Activated CD4-positive, alpha-beta T cell treated with anti-CD3 and anti-CD28 coated beads, Interleukin-2, amount 50 U/mL, for 1 hour (primary cell): ENCODE measurements at places on chromosomes 4 and X.

- DNase-seq: no peak
These were observed 43.7 kb upstream of the MED14 start for GRCh38 chrX:40778861-40779575.

DNA sequence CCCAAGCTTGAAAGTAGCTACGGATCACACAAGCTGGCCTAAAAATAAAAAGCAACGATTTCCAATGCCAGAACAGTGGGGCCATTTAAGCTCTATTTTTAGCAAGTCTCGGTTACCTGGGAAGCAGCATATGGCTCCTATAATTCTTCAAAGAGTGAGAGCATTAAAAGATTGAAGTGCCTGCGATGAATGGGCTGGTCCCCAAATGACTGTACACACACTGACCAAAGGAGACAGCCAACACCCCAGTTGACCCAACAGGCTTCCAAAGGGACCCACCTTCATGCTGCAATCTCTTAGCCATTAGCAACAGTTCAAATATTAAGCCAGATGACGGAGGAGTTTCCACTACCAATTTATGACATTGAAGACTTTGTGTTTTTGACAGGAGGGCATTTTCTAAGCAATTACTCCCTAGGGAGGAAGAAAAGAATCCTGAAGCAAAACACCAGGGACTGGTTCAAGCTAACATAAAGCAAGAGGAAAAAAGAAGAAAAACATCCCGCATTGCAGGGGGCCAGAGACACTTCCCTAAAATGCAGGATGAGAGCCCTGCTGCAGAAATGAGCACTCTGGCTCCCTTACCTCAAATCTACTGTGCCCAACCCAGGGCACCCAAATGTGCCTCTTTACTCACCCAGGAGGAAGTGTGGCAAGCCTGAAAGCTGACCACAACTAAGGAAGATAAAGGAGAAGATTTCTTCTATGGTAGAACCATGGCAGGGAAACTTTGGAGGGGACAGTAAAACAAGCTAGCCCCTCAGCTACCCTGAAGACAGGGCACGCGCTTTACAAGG lies 21.6 kb downstream of the SH3KBP1 start:
- DNase-seq: no peak

- no peak for DNase-seq
These were observed 149.0 kb downstream of the FAM13A start for GRCh38 chr4:88908003-88908402.

GRCh38 chr4:64465263-64465662 lies 56.0 kb upstream of the TECRL start:
- DNase-seq: no peak

- no peak for DNase-seq
These were observed 116.4 kb downstream of the LARP7 start for GRCh38 chr4:112753333-112753732.

- DNase-seq: no peak
These were observed 663.4 kb upstream of the LCORL start for GRCh38 chr4:18684932-18685331.

GRCh38 chr4:55571806-55572205 lies 20.2 kb downstream of the PDCL2 start:
- no peak for DNase-seq

DNA sequence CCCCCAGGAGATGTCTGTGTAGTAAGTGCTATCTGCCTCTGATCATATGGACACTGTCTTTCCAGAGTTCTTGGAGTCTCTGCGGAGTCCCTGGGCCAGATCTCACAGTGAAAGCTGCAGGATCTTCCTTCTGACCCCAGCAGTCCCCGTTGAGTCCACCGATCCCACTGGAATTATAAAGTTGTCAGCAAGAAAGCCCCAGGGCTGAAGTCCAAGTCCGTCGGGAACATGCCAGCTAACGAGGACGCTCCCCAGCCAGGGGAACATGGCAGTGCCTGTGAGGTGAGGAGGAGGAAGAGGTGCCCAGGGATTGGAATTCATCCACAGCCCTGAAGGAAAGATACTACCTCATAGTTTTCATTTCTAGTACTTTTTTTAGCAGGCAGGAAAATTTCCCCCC lies 9.3 kb downstream of the ZNF81 start:
- no peak for DNase-seq

DNA sequence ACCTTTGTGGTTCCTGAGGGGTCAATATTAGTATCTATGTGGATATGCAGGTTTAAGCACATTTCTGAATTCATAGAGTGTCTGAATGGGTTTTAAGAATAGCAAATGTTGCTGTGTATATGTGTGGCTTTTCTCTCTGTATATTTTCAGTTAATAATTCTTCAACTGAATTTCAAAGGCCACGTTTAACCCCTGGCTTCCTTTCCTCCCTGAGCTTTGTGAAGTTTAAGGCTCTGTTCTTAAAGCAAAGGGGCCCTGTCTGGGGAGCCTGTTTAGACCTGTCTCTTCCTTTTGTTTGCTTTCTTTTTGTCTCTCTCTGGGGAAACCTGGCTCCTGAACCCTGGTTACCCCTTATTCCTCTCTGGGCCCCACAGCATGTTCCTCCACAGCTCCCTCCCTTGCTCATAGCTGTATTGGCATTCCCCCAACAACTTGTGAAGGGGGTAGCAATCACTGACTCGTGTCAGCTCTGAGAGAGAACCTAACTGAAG lies 139.1 kb downstream of the COL4A6 start:
- no peak for DNase-seq

- no peak for DNase-seq
These were observed 87.3 kb downstream of the LCORL start for GRCh38 chr4:17934286-17934685.

DNA sequence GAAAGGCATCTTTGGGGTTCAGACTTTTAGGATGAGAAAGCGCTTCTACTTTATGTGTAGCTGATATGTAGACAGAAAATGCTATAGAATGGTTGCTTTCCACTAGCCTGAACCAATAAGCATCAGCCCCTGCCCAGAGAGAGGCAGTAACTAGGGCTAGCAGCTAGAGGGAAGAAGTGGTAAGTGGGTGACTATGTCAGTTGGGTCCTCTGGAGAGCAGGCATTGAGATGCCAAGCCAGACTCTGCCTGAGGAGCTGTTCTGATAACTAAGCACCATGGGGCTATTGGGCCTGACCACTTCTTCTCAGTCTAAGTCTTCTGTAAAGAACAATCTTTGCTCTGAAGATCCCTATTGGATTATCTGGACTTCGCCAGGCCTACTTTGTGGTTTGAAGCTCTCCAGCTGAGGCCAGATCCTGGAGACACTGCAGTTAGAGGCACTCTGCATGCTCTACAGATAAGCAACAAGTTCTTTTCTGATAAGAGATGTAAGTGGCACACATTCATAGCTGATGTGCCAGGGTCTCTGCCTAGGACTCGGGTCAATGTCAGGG lies 146.1 kb downstream of the RBM46 start:
- no peak for DNase-seq

GRCh38 chr4:141102367-141102766 lies 30.9 kb downstream of the RNF150 start:
- DNase-seq: no peak

DNA sequence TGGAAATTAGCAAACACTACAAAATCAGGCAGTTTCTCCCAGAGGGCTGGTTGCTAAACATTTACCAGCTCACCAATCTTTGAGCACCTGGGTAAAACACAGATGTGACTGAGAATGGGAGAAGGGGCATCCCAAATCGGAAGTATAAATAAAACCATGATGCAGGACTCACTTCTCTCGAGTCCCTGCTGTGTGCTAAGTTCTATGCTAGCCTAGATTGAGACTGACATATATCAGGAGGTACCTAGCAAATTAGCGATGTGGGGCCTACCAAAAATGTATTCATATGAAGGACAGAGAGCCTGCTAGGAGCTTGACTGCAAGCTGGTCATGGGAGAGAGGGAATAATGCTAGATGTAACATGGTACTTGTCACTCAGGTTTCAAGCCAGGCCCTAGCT lies 171.9 kb upstream of the PGRMC2 start:
- no peak for DNase-seq

DNA sequence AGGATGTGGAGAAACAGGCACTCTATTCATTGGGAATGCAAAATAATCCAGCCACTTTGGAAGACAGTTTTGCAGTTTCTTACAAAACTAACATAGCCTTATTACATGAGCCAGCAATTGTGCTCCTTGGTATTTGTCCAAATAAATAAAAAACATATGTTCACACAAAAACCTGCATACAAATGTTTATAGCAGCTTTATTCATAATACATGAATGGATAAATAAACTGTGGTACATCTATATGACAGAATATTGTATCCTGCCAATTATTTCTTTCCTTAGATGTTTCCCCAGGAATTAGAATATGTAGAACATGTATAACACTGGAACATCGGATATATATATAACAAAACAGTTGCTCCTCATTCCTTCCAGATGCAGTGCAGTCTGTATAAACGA lies 57.7 kb upstream of the VEGFC start:
- DNase-seq: no peak

DNA sequence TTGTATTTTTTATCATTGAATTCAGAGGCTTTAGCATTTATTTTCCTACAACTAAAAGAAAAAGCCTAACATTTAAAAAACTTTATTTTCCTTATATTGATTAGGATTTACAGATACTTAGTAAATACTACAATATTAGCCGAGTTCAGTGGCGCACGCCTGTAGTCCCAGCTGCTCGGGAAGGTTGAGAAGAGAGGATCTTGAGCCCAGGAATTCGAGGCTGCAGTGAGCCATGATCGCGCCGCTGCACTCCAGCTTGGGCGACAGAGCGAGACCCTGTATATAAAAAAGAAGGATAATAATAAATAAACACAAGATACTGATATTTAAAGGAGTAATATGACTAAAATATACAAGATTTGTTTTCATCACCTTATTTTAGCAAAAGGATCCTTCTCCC lies 681 bp upstream of the UPF3B start:
- DNase-seq: no peak

DNA sequence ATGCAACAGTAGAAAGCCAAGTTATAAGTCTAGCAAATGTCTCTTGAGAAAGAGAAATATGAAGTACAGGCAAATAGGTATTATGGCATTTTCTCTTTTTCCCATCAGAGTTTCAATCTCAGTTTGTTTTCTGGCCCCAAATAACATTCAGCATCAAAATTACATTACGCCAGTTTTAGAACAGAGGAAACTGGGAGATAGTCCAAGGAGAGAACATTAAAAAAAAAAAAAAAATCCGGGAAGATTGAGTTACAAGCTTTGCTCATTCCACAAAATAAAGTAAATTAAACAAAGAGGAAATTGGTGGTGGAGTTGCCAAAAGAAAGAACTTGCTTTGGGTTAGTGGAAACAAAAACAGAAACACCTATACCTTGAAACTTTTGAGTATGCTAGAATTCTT lies 50.4 kb upstream of the IL13RA2 start:
- DNase-seq: no peak

DNA sequence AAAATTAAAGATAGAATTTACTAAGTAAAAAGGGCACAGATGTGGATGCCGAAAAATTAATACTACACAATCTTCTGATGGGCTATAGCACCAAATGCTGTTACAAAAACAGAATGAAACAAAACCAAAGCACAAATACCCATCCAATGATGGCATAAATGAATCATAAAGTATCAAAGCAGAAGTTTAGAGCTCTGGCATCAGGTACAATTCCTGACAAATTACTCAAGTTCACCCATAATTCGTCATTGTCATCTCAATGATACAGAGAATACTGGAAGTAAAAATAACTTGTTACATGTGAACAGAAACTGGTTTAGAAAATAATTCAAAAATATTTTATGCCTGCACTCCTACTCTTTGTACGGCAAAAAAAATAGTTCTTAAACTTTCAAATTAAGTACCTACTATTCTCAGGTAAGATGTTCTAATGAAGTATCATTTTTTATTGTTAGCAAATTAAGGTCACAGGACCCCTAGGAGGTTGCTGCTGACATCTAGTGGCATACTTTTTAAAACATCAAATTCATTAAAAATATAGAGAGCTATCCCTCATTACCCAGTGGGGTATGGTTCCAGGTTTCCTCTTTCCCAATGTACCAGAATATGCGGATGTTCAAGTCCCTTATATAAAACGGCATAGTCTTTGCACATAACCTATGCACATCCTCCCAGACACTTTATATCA lies 126.1 kb downstream of the INPP4B start:
- DNase-seq: no peak

DNA sequence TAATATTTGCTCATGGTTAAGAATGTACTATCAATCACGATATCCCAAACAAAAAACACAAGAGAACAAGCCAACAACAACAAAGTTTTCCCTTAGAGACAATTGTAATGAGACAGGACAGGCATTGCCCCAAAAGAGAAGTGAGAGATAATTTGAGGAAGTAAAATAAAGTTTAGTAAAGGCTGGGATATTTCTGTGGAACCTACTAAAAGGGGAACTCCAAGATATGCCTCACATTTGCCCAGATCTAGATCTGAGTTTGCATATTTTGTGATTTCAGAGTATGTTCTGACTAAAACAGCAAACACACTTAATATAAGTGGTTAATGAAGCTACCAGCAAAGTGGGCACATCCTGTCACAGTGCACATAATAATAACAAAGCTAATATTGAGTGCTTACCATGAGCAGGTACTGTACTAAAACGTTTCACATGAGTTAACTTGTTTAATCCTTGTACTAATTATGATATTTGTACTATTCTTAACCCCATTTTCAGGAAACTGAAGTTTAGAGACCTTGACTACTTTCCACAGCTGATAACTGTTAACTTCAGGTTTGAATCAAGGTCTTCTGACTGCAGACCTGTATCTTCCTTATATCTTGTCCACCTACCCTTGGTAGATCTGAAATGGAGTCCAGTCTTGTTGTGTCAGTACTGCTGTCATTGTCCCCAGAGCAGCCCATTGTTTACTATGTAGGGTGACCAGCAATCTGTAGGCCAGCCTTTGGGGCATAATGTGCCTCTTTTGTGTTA lies 26.0 kb upstream of the BMP2K start:
- no peak for DNase-seq

DNA sequence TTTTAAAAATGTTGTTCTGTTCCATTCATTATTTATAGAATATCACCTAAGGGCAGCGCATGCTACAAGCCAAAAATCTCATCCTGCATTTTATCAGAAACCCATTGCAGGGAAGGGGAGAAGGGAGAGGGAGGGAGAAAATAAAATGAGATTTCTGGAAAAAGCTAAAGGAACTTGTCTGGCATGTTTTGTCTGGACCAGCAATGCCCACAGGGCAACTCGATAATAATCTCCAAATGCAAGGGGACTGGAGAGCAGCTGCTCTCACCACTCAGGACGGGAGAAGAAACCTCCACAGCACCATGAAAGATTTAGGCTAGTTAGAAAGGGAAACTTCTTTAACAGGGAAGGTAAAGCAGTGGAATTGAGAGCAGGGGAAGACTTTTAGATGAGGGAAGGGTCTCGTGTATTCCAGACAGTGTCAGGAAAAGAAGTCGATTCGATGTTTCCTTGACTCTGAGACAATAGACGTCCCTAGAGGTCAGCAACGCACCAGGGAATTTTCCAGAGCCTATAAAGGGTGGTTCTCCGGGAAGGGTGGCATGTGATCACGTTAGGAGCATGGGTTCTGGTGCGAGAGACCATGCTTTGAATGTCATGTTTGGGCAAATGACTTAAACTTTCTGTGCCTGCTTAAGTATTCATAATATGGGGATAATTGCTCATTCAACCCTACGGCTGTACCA lies 132.2 kb upstream of the NDP start:
- no peak for DNase-seq

DNA sequence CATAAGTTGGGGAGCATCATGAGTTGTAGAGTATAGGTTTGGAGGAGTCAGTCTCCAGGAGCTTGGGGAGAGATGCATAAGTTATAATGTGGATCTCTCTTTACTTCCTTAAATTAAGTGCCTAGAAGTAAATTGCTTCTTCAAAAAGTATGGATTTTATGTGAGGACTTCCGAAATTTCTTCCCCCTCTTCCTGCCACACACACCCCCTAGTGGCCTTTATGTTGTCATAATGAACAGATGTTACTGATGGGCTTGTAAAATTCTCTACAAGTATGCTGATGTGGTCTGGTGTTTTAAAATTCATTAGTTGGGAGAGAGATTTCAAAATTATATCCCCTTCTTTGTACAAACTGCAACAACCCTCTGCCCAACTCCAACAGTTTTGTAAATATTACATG lies 2.3 kb upstream of the METTL14 start:
- DNase-seq: no peak
